Iris pigment epithelial cell (primary cell): ENCODE measurements at places on chromosomes 13 and 19.

DNA sequence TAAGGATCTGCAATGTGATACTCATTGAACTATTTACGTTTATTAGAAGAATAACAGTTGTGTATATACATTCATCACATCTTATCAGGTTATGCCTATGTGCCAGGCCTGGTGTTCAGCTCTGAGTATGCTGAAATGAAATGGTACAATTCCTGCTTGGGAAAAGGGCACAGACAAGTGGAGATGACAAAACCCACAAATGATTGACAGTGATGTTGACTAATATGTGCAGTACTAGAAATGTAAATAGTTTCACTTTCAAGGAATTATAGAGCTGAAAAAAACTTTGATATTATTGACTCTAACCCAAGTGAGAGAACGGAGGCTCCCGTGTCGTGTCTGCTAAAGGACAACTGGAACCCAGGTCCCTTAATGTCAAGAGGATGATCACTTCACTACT lies 386.8 kb upstream of the DACH1 start:
- no peak for DNase-seq

- no peak for DNase-seq
Measured at GRCh38 chr19:4446704-4447200, 10.8 kb downstream of the UBXN6 start.

DNA sequence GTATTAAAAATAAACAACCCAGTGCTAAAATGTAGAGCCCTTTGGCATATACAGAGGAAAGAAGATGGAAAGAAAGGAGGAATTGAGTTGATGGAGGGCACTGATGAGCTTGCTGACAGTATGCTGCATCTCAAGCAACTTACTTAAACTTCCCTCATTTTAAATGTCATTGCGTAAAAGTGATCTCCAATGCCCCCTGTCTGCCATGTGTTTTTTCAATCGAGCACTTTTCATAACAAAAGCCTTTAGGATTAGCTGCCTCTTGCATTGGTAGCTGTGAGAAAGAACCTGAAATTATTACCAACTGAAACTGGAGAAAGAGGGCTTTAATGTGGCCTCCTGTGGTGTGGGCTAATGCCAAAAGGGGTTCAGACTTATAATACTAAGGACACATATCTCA lies 541.6 kb downstream of the SUCLA2 start:
- peak; percentile 12 for DNase-seq

GRCh38 chr13:98722958-98723357 lies 29.5 kb downstream of the SLC15A1 start:
- DNase-seq = no peak

DNA sequence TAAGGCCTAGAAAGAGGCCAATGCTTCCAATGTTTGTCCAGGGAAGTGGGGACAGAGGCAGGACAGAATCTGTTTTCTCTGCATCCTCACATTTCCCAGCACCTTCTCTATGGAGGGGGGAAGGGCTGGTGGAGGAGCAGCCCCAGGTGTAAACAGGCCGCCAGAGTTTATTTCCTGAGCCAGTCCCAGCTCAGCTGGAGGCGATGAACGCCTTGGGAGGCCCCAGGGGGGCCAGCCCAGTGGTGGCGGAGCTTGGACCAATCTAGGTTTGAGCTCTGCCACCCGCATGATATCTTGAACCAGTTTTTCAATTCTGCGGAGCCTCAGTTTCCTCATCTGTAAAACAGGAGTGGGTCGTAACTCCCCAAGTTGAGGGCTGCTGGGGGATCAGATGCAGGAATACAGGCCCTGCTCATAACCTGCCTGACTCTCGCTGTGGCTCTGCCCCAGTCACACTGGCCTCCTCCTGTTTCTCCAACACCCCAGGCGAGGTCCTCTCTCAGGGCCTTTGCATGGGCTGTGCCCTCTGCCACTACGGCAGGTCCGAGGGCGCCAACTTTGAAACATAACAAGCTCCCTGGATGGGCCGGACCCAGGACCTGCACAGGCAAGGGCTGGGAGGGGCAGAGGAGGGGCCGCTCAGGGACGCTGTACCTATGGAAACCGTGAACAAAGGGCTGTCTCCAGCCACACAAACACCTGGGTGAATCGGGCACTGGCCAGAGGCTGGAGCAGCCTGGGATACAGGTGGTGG lies 1.1 kb downstream of the TNFAIP8L1 start:
- no peak for DNase-seq

DNA sequence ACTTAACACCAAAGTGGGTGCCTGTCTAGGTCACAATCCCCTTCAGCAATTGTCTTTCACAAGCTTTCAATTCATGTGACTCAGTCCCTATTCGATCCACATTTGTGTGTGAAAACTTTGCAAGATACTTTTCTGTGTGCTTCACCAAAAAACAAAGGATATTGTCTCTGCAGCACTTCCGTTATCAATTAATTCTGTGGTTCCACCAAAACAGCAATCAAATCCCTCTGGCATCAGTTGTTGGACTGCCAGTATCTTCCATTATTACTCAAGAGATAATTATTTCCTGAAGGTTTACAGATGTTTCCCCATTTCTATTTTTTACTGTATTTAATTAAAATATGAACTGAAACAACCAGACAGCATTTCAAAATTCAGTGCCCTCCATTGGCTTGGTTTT lies 481.4 kb downstream of the SUCLA2 start:
- DNase-seq = no peak

DNA sequence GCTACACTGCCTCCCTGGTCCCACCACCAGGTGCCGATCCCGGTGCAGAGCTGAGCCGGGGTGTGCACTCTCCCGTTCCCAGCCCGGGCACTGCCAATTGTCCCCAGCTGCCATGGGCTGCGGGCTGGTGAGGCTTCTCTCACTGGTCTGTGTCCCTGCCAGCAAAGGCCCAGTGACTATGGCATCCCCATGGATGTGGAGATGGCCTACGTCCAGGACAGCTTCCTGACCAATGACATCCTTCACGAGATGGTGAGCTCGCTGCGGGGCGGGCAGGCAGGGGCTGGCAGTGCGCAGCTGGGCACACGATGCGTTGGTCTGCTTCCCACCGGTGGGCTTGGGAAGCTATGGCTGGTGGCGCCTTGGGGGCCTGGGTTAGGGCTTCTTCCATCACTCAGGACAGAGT lies 14.6 kb downstream of the MPND start:
- DNase-seq = no peak

DNA sequence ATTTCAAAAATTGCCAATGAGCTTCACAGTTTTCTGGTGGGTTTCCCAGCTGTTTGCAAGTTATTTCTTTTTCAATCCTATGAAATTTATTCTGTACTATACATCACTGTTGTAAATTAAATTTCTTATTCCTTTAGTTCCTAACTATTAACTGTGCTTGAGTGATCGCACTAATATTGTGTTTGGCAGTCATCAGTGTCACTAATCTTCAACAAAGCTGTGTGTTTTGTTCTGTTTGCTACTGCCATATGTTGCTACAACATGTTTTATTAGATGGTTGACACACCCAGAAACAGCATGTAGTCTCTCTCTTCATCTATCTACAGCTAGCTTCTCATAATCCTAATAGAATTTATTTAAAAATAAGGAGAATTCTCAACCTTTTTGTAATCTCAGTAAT lies 453.6 kb upstream of the PRR20A start:
- DNase-seq = no peak

GRCh38 chr13:42266473-42266872 lies 5.5 kb upstream of the AKAP11 start:
- DNase-seq = peak; percentile 84

DNA sequence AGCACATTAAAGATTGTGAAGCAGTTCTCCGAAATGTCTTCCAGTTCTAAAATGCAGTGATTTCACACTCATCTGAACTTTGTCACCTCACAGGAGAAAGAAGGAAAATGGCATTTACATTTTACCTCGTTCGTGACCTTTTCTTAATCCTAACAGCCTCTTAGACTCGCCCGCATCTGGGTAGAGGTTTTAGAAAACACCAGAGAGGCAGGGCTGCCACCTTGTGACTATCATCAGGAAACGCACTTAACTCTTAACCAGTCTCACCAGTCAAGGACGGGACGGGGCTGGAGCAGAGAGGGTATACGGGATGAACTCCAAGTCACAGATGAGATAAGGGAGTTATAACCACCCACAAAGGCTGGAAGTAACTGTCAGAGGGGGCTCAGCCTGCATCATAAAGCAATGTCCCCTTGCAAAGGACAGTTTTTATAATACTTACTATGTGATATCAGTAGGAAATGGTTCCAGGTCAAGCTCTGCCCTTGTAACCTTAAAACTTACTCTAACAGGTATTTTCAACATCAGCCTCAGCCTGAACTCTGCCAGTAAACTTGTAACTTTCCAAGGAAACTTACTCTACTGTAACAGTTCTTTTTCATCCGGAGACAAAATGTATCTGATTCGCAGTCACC lies 8.6 kb upstream of the CEACAM6 start:
- peak; percentile 60 for DNase-seq

GRCh38 chr13:48726711-48727110 lies 73.0 kb downstream of the CYSLTR2 start:
- DNase-seq = no peak

- no peak for DNase-seq
Measured at GRCh38 chr13:52811841-52812240, 36.6 kb downstream of the PCDH8 start.

DNA sequence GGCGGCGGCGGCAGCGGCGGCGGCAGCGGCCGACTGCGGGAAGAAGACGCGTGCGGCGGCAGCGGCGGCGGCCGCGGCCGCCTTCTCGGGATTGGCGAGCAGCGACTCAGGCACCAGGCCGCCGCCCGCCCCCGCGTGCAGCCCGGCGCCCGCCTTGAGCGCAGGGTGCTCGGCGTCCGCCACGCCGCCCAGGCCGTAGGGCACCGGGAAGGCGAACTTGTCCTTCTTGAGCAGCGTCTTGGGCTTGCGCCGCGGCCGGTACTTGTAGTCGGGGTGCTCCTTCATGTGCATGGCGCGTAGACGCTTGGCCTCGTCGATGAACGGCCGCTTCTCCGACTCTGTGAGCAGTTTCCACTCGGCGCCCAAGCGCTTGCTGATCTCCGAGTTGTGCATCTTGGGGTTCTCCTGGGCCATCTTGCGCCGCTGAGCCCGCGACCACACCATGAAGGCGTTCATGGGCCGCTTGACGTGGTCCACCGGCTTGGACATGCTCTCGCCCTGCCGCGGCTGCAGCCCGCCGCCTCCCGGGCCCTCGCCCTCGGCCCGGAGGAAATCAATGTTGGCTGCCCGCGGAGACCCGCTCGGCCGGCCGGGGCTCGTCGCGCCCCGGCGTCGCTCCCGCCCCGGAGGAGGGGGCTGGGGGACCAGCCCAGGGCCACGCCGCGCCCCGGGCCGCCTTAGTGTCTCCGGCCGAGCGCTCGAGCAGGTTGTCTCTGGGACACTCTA lies 621 bp downstream of the SOX21 start:
- peak; percentile 38 for DNase-seq

- DNase-seq = no peak
Measured at GRCh38 chr19:24046550-24046949, 40.4 kb upstream of the ZNF254 start.

DNA sequence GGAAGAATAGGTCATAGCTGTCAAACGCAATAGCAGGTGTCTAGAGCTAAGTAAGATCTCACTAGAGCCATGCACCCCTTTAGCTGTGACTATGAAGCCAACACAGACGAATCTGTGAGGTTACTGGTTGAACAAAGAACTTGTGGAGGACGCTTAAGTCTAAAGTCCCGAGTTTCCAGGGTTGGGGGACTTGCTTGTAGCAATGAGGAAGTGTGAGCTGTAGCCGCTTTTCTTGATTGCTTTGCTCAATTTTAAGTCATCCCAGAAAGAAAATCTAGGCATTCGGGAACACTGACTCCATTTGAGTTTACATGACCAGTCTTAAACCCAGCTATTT lies 1.6 kb downstream of the GPC5 start:
- no peak for DNase-seq

DNA sequence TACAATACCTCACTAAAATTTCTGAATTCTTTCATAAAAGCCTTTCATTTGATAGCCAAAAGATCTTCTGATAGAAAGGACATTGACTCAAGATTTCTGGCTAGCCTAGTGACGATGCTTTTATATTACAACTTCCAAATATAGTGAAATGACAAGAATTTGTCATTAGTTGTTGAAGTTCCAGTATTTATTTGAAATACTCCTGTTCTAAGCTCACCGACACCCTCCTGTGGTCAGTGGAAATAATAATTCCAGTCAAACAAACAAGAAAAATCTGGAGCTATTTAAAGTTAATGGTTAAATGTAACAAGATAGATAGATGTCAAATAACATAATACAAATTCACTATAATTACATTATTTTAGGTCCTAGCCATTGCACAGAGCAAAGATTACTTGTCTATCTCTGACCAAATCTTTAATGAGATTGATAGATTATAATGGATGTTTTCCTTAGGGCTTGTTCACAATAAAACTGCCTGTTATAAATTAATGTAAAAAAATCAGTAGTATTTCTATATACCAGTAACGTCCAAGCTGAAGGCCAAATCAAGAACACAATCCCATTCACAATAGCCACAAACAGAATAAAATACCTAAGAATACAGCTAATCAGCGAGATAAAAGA lies 195.5 kb downstream of the RGCC start:
- DNase-seq = peak; percentile 74

- peak; percentile 42 for DNase-seq
Measured at GRCh38 chr13:52001120-52001731, 10.0 kb downstream of the ATP7B start.

GRCh38 chr13:91356919-91357612 lies 9.6 kb downstream of the MIR17HG start:
- DNase-seq = no peak

DNA sequence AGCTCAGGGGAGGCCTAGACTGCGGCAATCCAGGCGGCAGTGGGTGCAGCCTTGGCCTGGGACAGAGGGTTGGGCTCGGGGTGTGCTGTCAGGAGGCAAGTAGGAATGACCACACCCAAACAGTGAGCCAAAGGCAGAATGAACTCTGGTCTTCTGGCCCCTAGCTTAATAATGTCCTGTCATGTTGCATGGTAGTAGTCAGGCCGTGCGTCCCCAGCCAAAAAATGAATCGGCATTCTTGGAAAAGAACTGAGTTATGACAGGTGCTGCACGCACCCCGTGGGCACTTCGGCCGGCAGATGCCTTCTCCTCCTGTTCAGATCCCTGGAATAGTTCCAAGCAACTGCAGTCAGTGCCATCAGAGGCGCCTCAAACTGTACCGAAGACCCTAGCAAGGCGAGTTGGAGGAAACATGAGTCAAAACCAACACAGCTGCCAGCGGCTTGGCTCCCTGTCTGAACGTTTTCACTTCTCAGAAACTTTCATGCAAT lies 55.9 kb downstream of the ATP7B start:
- no peak for DNase-seq

GRCh38 chr13:73428137-73428536 lies 369.3 kb downstream of the KLF5 start:
- peak; percentile 94 for DNase-seq
